ENCODE measurements at places on chromosomes 13 and 19.
A peak's percentile ranks its signal among the peaks of the same experiment; 100 is the strongest.

GRCh38 chr13:110758195-110758805 lies 44.8 kb downstream of the ING1 start:
- DNase-seq: peak; percentile 4

DNA sequence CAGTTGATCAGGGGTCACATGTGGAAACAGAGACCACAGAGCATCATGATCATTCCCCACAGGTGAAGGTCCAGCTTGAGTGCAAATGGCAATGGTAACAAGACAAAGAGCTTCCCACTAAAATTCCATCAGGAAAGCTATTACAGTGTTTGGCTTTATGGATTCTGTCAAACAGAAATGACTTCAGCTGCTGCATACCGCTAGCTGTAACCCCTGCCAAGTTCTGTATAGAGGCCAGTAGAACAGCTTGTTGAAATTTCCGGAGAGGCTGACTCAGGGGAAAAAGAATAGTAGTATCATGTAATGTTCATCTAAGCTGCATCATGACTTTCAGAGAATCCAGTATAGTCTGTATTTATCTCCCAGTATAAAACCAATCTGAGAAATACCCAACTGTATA lies 1704.7 kb downstream of the SLITRK5 start:
- peak; percentile 78 for DNase-seq

- DNase-seq: no peak
These were observed 6.0 kb downstream of the SPATA13 start for GRCh38 chr13:24166561-24166960.

GRCh38 chr19:3225169-3225485 lies 666 bp downstream of the CELF5 start:
- DNase-seq: no peak
